ENCODE measurements at places on chromosomes 5 and 9.

GRCh38 chr9:120892748-120893610, 16.0 kb upstream of the PHF19 start:
- peak; percentile 81 for DNase-seq

DNA sequence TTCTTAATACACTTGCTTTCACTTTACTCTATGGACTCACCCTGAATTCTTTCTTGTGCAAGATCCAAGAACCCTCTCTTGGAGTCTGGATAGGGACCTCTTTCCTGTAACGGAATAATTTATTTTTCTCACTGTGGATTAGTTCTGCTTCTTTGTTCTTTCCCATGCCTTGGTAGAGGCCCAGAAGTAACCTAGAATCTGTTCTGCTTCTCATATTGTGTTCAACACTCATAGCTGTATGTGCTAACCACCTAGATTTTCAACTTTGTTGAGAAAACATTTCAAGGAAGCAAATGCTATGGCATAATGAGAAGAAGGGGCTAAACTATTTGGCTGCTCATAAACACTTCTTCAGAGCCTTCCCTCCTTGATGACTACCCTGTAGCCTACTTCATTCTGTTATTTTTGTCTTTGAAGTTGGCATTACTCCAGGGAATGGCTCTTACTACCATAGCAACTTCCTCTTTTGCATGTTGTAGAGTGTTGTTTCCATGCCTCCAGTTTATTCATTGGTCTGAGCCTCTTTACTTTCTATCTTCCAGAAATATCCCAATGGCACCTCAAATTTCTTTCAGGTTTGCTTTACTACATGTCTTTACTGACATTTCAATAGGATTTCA, 74.3 kb downstream of the KIAA0825 start:
- peak; percentile 8 for DNase-seq

- DNase-seq: no peak
These were observed 4.4 kb downstream of the FGF10 start for GRCh38 chr5:44384816-44385215.

DNA sequence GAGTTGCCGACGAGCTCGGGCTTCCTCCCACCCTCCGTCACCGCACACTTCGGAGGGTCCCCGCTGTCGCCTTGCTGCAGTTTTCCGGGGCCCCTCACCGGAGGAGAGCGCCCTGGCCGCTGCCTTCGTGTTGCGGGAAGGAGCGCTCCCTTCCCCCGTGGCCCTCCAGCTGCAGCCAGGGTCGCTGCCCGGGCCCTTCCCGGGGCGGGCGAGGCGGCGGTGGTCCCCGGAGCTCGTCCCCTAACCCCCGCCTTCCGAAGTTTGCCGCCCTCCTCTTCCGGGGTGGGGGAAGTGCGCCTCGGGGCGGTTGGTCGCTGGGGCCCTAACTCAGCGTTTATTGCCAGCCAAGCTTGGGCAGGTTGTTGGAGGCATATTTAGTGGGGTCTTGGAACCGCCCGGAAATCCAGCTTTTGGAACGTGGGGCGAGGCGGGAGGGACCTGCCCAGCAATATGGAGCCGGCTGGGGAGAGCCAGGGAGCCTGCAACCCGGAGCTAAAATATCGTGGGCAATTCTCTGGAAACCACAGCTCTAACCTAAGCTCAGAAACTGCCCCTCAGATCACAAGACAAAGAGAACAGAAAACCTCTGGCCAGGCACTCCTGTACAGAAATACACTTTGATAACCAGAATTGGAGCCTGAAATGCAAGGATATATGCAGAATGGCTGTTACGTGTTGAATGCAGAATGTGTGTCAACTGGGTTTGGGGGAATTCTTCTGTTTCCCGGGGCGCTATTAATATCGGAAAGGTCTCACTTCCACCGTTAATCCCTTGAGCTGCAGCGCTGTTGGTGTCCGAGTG, 890 bp downstream of the PIK3R1 start:
- DNase-seq: peak; percentile 46

DNA sequence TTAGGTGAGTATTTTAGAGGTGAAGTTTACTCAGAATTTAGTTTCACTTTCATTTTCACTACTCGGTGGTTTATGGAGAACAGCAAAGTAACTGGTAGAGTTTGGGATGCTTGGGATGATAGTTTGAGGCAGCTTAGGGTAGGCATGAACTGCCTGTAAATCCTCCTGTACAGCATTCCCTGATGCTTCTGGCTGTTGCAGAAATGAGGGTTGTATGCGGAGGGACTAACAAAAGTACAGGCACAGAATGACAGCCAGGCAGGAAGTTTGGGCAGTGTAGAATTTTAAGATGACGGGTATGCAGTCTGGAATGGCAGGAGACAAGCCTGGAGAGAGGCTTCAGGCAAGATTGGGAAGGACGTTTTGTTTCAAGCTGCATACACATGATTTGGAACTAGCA, 48.0 kb upstream of the FAM120AOS start:
- DNase-seq: no peak

All from KG1 (cell line).